Activated CD4-positive, CD25-positive, alpha-beta regulatory T cell (primary cell): ENCODE measurements at places on chromosomes 3 and 15.

DNA sequence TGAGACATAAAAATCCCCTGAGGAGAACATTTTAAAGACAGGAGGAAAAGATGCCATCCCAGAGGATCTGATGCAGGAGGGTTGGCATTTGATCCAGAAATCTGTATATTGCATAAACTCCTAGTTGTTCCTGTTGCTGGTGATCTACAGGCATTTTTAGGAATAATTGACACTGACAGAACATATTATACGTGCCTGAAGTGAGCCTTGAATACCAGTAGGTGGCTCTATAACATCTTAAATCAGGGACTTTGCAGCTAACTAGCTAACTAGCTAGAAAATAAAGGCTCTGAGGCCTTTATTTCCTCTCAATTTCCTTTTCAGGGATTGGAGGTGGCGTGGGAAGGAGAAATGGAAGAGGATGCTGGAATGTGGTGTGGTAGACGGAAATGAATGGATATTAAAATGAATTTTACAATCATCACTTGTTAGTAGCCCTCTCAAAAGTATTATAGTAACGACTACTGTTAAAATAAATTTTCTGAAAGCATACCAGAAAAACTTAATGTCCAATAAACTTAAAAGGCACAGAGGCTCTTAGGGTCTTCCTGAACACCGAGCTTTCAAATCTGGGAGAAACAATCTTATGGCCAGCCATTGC is 73.8 kb upstream of the ZBED2 start:
- no peak for DNase-seq

DNA sequence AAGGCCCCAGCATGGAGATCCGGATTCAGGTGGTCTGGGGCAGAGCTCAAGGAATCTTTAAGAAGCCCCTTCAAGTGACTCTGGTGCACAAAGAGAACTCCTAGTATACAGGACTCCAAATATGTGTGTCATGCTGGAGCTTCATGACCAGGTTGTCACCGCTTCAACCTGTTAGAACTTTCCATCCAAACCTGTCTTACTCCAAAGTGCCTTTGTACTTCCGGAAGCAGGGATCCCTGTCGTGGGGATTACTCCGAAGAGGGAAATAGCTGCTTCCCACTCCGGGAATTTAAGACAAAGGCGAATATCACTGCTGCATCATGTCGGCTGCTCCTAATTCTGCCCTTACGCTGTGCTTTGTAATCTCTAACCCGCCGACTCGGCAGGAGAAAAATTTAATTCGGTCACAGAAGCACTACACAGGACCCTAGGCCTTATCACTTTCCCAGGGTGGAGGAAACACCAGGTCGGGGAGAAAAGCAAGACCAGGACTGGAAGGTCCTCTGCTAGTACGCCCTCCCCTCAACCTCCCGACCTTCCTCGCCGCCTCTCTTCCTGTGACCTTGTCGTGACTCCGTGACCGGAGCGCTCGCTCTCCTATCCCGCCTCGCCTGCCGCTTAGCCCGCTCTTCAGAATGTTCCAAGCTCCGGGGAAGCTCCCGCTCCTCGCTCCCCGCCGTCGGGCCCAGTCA is 730 bp downstream of the HIGD1A start:
- DNase-seq = no peak

DNA sequence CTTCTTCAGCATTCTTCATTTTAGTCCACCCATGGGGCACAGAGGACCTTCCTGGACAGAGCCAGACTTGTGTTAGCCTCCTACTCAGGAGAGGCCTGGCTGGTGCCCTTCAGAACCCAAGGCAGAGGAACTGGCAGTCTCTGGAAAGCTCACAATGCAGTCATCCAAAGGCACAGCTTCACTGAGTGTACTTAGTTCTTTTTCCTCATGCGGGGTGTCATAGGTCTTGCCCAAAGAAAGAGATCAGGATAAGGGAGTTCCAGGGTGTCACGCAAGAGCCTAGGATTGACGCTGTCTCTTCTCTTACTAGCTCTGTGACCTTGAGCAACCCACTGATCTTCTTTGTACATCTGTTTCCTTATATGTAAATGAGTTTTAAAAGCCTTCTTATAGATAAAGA is 58.7 kb downstream of the CD200 start:
- no peak for DNase-seq

GRCh38 chr15:68264282-68264681 is 13.3 kb upstream of the FEM1B start:
- no peak for DNase-seq

- DNase-seq = no peak
These were observed 72.5 kb downstream of the TNFAIP8L3 start for GRCh38 chr15:51022206-51022605.

DNA sequence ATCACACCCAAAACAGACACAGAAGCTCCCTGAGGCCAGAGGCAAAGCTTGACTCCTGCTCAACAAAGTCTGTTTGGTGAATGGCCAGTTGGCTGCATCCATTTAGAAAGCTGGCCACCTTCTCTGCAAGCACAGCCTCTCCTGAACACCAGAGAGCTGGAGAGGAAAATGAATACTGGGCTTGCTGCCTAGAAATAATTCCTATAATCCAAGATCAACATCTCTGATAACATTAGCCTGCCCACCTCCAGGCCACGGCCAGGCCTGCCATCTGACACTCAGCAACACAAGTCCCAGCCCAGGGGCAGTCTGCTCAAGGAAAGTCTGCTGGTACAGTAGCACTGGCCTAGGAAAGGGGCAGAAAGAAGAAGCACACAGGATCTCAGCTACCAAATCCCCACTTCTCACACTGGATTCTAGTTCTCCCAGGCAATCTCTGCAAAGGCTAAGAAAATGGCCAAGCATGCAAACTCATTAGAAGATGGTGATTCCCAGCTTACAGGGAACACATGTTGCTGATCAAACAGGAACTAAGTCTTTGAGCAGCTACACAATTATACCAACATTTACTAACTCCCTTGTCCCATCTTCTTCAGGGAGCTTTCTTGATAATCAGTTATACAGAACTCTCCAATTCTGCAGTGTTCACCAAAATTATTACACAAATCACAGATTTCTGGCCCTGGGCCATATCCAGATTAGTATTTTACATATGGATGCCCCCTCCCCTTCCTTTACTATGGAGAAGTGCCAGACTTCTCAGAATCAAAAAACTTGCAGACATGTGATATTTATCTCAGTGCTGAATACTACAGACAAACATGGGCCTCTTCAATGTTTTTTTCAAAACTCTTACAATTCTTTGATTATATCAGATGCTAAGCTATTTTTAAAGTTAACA is 9.9 kb downstream of the TBC1D2B start:
- no peak for DNase-seq

DNA sequence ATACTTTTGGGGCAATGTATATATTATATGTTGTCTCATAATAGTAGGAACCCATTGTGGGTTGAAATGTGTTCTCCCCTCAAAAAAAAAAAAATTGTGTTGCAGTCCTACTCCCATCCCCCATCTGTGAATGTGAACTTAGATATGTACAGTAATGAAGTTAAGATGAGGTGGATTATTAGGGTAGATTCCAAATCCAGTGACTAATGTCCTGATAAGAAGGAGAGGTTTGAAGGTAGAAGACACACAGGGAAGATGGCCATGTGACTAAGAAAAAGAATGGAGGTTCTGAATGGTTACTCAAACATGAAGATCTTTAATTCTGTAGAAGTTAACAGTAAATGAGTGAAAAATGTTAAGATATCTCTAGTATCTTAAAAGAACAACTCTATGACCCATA is 3.0 kb upstream of the ATOSA start:
- DNase-seq = no peak

DNA sequence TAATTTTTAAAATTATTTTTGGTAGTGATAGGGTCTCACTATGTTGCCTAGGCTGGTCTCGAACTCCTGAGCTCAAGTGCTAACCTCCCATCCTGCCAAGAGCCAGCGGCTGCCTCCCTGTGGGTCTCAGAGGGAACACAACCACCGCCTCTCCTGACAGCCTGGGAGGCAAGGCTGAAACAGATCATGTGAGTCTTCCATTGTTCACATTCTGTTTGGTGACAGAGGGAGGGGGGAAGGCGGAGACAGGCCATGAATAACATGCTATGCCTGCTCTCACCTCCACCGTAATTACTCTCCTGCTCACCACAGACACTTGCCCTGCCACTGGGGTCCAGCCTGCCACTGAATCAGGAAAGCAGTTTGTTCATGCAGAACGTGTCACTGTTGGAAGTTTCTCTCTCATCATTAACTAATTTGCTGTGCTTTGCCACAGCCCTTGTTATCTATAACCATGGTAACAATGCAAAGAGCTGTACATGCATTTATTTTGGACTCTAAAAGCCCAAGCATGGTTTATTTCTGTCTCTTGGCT is 78.4 kb upstream of the RASGRF1 start:
- DNase-seq = no peak

- no peak for DNase-seq
These were observed 42.6 kb downstream of the PXK start for GRCh38 chr3:58375254-58375653.

DNA sequence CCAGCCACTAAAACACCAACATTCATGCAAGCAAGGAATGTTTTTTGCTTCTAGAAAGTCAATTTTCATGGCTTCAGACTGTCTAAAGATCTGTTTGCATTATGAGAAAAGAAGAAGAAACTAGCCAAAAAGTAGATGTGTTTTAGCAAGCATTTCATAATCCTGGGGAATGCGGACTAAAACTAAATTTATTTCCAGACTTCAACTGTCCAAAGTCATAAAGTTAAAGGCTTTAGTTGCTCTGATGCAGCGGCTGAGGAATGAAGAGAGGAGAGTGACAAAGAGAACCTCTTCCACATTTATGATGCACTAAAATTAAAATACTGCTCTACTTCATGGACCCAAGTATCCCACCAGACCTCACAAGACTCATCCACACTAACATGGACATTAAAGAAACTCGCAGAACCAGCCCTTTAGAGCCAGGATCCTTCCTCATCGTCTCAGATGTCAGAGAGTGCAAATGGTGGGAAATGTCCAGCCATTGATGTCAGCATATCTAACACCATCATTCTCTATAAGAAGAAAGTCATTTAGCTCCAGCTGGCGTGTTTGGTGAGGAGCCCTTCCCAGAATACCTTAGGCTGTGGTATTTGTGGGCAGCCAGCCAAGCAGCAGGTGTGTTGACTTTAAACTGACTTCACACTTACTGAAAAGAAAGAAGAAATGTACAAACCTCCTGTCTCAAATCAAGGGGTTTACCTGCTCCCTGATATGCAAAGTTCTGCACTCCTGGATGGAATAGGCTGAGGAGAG is 17.4 kb downstream of the FYCO1 start:
- DNase-seq = peak; percentile 10

GRCh38 chr15:101174152-101174920 is 77.5 kb downstream of the CHSY1 start:
- no peak for DNase-seq

DNA sequence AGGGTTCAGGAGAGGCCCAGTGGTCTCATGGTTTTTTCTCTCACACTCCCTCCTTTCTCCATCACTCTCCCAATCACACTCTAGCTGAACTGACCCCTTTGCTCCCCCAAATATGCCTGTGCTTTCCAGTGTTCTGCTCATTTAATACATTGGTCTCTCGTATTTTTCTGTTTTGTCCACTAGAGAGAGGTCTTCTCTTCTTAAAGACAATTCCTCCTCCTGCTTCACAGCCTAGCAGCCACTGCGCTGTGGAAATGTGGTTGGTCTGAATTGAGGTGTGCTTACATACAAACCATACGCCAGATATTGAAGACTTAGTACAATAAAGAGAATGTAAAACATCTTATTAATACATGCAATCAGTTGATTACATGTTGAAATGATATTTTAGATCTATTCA is 60.6 kb upstream of the XCR1 start:
- no peak for DNase-seq

DNA sequence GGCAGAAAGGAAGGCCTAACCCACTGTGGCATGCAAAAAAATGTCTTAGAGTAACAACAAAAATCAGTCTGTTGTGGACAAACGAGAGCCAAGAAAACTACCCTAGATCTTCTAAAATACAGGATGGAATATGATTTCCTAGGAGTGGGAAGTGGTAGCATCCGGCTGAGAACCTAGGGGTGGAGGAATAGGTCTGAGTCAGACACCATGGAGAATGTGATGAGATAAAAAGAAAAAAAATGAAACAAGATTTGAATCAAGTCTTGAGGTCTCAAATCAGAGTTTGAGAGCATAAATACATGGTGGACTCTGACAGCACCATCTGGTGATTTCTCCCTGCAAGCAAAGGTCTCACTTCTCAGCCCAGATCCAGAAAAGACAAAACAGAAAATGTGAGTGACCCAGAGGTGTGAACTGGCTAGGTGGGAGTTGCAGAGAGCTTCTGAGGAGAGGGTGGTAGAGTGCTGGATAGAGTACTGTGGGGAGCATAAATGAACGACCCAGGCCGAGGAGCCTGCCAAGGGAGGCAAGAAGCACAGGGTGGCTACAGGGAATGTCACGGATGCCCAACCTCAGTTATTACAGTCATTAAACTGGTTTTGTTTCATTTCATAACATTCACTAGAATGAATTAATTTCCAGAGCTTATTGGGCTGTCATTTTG is 27.6 kb upstream of the VEPH1 start:
- no peak for DNase-seq

DNA sequence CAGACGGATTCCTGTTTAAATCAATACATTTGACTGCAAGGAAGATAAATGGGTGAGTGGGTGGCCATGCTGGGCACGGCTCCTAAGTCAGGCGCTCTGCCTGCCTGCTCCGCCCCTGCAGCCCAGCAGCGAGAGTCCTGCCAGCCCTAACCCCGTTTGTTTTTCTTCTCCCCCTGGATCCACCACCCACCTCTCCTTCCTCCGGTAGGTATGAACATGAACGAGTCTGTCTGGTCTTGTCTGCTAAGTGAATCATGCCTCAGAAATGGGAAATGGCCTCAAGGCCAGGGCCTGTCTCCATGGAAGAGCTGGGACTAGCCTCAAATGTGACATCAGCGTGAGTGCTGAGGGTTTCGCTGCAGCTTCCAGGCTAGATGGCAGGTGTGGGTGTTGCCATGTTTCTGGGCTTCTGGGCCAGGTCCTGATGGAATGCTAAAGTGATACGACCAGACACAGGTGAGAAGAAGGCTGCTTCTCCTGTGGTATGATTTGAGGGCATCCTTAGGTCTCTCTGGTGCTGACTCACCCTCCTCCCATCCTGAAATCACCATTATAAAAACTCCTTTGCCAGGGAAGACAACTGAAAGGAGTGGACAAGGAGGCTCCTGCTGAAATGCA is 5.6 kb upstream of the FEM1B start:
- DNase-seq = no peak

DNA sequence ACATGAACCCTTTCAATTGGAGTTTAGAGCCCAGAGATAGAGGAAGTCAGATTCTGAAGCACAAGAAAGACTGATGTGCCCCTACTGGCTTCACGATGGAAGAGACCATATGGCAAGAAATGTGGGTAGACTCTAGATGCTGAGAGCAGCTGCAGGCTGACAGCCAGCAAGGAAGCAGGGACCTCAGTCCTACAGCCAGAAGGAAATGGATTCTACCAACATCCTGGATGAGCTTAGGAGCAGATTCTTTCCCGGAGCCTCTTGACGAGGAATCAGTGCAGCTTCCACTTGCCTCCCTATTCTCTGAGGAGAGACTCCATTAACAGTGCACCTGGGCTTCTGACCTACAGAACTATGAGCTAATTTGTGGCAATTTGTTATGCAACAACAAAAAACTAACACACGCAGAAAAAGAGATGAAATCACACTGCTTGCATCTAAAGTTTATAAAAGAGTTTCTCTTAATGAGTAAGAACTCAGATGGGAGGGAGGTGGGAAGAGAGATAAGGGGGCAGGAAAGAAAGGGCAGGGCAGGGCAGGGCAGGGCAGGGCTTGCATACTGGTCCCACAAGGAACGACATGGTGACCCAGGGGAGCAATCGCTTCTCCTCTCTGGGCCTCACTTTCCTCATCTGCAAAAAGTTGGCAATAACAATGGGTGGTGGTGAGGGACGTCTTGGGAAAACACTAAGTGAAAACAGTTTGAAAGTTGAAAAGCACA is 440.9 kb downstream of the FOXP1 start:
- no peak for DNase-seq
